ENCODE measurements at places on chromosomes 1 and 21. TPM values are rescaled to one million over a fixed set of nuclear protein-coding genes. Genes with fewer than 3 reads are reported as not detected.

DNA sequence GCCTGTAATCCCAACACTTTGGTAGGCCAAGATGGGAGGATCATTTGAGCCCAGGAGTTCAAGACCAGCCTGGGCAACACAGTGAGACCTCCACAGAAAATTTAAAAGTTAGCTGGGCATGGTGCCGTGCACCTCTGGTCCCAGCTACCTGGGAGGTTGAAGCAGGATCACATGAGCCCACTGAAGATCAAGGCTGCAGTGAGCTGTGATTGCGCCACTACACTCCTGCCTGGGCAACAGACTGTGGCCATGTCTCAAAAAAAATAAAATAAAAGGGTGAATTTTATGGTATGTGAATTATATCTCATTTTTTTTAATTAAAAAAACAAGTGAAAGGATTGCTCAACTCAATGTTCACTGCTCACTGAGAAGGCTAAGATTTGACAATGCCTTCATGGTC is 8.7 kb downstream of the ARID4B start:
- H3K36me3 ChIP-seq, result peaks cover 24% of the 10 kb centered on the region
- peaks cover 23% of the 10 kb centered on the region for H3K4me1 ChIP-seq
- H3K4me3 ChIP-seq, result no peak overlapping the region
- H3K27me3 ChIP-seq, result no peaks in the 10 kb centered on the region

ELF3 gene
- 0.56 TPM for total RNA-seq

- no peaks in the 10 kb centered on the region for H3K4me1 ChIP-seq
- DNase-seq, result no peak
- no peak overlapping the region for H3K4me3 ChIP-seq
Observed at GRCh38 chr1:233135833-233136232, 159.7 kb downstream of the PCNX2 start.

DNA sequence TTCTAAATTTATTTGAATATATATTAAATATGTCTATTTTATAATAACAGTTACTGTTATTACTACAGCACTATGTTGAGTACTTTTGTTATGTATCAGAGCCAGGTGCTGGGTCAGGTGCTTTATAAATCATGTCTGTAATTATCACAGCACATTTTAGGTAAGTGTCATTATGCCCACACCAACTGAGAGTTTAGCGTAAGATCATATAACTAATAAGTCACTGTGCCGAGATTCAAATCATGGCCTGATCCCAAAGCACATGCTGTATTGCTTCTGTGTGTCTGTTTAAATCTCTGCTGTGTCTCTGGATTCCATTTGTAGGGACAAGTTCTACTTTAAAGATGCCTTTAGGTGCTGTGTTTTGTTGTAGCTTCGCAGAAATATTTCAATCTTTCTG is 1.9 kb downstream of the GPSM2 start:
- H3K27ac ChIP-seq, result peak overlapping the region; percentile 57
- H3K4me1 ChIP-seq, result peaks cover 47% of the 10 kb centered on the region
- no peaks in the 10 kb centered on the region for H3K36me3 ChIP-seq
- H3K27me3 ChIP-seq, result no peaks in the 10 kb centered on the region

GCSAML gene
- total RNA-seq, result not detected

GRCh38 chr21:45938453-45938755 is 43.2 kb upstream of the COL6A1 start:
- H3K4me1 ChIP-seq, result peaks cover 2% of the 10 kb centered on the region
- no peak overlapping the region for H3K4me3 ChIP-seq
- no peak overlapping the region for H3K27ac ChIP-seq
- H3K27me3 ChIP-seq, result peaks cover 7% of the 10 kb centered on the region
- DNase-seq, result no peak
- peaks cover 2% of the 10 kb centered on the region for H3K36me3 ChIP-seq

- DNase-seq, result no peak
- H3K4me3 ChIP-seq, result no peak overlapping the region
- H3K36me3 ChIP-seq, result peaks cover 7% of the 10 kb centered on the region
- H3K4me1 ChIP-seq, result peaks cover 39% of the 10 kb centered on the region
Observed at GRCh38 chr1:15011661-15012060, 141.9 kb upstream of the TMEM51 start.

- no peaks in the 10 kb centered on the region for H3K36me3 ChIP-seq
- H3K27me3 ChIP-seq, result no peaks in the 10 kb centered on the region
- H3K4me1 ChIP-seq, result peaks cover 20% of the 10 kb centered on the region
- H3K4me3 ChIP-seq, result no peak overlapping the region
Observed at GRCh38 chr1:246091477-246091876, 415.6 kb downstream of the SMYD3 start.

TMCO2 gene
- not detected for total RNA-seq

- H3K27ac ChIP-seq, result no peak overlapping the region
- peaks cover 43% of the 10 kb centered on the region for H3K27me3 ChIP-seq
- no peak overlapping the region for H3K4me3 ChIP-seq
- no peaks in the 10 kb centered on the region for H3K36me3 ChIP-seq
- peaks cover 1% of the 10 kb centered on the region for H3K4me1 ChIP-seq
- no peak for DNase-seq
Observed at GRCh38 chr1:233361876-233362275, 34.4 kb downstream of the MAP3K21 start.

- no peaks in the 10 kb centered on the region for H3K4me1 ChIP-seq
- H3K4me3 ChIP-seq, result no peak overlapping the region
- no peak for DNase-seq
- no peaks in the 10 kb centered on the region for H3K27me3 ChIP-seq
- H3K36me3 ChIP-seq, result no peaks in the 10 kb centered on the region
Observed at GRCh38 chr1:48250572-48250971, 28.1 kb downstream of the SLC5A9 start.

DNA sequence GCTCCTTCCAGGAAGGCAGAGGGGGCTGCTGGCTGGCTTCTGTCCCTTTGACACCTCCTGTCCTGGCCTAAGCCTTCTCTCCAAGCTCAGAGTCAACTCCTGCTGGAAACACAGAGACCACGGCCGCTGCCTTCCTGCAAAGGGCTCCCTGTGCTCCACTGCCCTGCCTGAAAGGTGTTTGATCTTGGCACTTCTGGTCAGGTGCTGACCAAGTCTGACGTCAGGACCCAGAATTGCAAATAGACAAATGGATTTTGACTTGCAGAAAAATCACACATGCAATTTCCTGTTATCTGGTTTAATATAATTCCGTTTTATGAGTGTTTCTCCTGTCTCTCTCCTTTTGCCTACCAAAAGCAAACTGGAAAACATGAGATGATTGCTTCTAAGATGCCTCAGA is 86.5 kb upstream of the HMGB4 start:
- no peak overlapping the region for H3K27ac ChIP-seq
- no peaks in the 10 kb centered on the region for H3K27me3 ChIP-seq
- no peak overlapping the region for H3K4me3 ChIP-seq
- no peaks in the 10 kb centered on the region for H3K36me3 ChIP-seq
- no peak for DNase-seq
- H3K4me1 ChIP-seq, result no peaks in the 10 kb centered on the region

DNA sequence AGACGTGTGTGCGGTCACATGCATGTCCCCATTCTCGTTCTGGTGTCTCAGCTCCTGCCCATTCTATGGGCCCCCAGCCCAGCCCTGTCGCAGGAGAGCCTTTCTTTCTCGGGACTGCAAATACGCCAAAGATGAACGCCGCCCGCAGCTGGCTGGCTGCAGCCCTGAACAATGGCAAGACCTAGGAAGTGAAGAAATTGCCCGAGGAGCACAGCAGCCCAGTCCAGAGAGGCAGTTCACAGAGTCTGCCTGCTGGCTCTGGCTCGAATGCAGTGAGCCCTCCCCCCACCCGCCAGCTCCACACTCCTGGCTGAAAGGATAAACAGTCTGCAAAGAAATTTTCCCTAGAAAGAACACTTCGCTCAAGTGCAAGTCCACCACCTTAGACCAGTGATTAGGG is 23.3 kb downstream of the PAX7 start:
- peaks cover 80% of the 10 kb centered on the region for H3K27me3 ChIP-seq
- no peak for DNase-seq
- H3K36me3 ChIP-seq, result no peaks in the 10 kb centered on the region
- no peak overlapping the region for H3K27ac ChIP-seq
- no peaks in the 10 kb centered on the region for H3K4me1 ChIP-seq
- H3K4me3 ChIP-seq, result no peak overlapping the region

DNA sequence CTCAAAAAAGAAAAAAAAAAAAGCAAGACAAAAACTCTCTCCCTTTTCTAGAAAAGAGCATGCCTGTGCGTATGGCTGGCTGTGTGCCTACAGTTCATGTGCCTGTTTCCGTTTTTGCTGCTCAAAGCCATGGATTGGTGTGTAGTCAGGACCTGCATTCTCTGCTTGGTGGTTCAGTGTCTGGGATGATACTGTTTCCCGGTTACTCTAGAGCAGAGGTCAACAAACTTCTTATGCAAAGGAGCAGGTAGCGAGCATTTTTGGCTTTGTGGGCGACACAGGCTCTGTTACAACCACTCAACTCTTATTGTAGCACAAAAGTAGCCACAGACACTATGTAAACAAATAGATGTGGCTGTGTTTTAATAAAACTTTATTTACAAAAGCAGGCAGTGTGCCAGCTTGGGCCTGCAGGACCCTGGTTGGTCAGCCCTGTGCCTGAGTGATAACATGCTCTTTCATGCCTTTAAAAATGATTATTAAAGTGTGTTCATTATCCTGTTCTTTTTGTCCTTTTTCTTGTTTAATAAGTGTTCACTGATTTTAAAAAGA is 524.2 kb downstream of the KIF26B start:
- no peak overlapping the region for H3K27ac ChIP-seq
- peaks cover 12% of the 10 kb centered on the region for H3K4me1 ChIP-seq
- no peak for DNase-seq
- H3K36me3 ChIP-seq, result peaks cover 1% of the 10 kb centered on the region
- H3K27me3 ChIP-seq, result no peaks in the 10 kb centered on the region

CDK18 gene
- 4.5 TPM for total RNA-seq

DNA sequence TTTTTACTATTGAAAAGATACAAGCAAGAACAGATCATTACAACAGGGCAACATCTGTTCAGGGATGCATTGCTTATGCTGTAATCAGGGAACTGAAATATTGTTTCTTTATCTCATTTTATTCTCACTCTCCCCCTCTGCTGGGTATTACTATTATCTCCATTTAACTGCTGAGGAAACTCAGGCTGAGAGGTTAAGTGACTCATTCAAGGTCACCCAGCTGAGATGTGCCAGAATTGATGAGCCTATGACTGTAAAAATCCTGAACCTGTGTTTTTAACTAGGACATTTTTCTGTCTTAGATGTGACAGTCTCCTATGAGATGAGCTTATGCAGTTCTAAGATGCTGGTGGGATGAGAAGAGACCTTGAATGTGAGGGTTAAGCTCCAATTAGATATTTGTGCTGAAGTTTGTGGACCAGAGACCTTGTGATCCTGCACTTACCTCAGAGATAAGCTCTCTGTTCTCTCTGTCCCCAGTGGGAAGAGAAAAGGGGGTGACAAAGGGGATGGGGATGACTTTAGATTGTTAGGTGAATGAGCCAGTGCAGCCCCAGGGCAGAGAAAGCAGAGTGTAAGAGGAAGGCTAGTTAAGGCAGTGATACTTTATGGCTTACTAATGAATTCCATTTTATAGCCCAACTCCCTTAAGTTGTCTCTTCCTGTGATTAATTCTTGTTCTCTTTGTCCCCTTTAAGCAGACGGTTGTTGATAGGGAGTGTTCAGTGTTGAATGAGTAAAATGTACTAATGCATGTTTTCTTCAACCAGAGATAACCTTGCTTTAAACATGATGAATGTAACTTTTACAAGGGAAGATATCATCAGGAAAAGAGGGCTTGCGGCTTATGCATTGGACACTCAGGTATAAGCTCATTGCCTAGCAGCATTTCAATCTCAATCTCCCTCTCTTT is 111.4 kb downstream of the HLX start:
- H3K27ac ChIP-seq, result no peak overlapping the region
- H3K4me1 ChIP-seq, result no peaks in the 10 kb centered on the region
- peaks cover 36% of the 10 kb centered on the region for H3K27me3 ChIP-seq
- no peak overlapping the region for H3K4me3 ChIP-seq
- no peaks in the 10 kb centered on the region for H3K36me3 ChIP-seq

Data from osteocyte (in vitro differentiated cells).